ENCODE measurements at places on chromosomes 6 and 20.

- DNase-seq: no peak
Observed at GRCh38 chr20:41205313-41205712, 68.0 kb downstream of the PLCG1 start.

DNA sequence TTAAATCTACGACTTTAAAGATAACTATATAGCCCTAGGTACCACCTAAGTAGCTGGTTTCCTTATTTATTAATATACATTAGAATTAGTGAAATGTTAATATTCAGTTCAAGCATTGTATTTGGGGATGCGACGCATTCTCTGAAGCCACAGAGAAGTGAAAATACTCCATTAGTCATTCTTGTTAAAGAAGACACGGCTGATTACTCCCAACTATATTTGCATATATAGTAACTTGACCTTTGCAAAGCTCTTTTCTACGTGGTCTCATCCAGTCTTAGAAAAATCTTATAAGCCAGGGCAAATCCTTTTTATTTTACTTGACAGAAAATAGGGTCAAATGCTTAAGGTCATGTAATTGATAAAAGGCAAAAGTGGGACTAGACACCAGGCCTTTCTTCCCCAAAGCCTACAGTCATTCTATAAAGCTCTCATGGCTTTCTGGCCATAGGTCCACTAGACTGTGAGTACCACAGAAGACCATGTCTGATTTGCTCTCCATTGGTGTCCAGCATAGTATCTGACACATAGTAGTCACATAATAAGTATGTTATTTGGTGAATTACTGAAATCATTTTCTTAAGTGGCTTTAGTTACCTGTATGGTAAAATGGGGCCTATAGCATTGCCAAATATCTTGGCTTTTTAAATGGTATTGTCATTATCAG, 11.3 kb downstream of the ZHX3 start:
- DNase-seq: no peak

DNA sequence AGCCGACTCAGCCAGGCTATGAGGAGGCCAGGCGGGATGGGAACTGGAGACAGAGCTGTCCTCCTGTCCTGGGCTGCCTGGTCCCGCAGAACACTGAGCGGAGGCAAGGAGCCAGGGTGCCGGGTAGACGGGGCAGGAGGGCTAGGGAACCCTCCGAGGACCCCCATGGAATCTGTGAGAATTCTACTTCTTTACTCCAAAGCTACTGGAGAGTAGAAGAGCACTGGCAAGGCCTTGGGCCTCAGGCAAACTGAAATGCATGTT, 14.9 kb downstream of the DACT2 start:
- no peak for DNase-seq

GRCh38 chr6:106082735-106083398, 3.3 kb upstream of the PRDM1 start:
- DNase-seq: no peak

GRCh38 chr20:64073476-64074183, 5.7 kb downstream of the RGS19 start:
- no peak for DNase-seq

DNA sequence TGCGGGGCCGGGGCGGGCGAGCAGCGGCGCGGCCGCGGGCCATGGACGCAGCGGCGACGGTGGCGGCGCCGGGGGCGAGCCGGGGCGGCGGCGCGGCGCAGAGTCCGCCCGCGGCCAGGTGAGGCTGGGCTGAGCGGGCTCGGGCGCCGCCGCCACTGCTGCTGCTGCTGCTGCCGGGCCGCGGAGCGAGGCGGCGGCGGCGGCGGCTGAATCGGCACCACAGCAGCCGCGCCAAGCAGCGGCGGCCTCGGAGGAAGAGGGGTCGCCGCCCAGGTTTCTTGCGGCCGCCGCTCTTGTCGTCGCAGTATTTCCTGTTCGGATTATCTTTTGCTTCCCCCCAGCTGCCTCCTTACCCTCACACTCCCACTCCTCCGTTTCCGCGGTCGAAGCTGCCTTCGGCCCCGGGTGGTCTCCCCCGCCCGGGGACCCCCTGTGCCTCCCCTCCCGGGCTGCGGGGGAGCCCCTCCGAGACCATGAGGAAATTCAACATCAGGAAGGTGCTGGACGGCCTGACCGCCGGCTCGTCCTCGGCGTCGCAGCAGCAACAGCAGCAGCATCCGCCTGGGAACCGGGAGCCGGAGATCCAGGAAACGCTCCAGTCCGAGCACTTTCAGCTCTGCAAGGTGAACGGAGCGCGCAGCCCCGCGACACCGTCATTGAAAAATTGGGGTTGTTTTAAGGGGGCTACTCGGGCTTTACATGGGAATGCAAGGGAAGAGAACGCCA, at the start of gene STXBP5:
TSS of gene STXBP5 (plus strand) at position 358 of the 726 bp plus-strand sequence. CDS start at position 474, 116 bp downstream.
- DNase-seq: no peak

DNA sequence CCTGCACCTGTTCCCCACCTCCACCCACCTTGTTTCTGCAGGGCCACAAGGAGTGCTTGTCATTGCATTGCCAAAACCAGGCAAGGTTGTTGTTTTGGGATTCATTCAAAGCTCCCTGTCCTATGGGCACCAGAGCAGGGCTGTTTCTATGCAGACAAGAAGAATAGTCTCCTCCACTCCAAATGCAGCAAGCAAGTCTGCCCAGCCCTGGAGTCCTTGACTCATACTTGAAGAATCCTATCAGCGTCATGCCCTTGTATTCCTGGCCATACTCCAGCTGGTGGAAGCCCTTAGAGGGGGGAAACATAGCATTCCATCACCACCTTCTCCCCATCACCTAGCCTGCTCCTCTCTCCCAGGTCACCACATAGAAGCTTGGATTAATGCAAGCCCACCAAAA, 145.3 kb upstream of the ECI2 start:
- no peak for DNase-seq

GRCh38 chr6:31948753-31949413, 3.0 kb downstream of the CFB start:
- no peak for DNase-seq

DNA sequence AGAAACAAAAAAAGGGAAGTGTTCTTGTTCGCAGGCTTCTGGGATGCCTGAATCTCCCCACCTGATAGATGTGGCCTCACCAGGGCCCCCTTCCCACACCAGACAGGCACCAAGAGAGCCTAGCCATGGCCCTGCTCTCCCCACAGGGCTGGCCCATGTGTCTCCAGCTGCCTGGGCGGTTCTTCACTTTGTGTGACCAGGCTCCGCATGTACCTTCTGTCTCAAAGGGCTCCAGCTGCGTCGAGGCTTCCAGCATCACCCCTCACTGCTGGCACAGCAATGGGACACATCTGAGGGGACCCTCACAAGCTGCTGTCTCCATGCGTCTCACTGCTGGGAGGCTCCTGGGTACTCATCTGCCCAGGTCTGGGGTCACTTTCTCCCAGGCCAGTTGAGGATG, 362.9 kb downstream of the ZFAND3 start:
- DNase-seq: no peak

GRCh38 chr6:137869549-137870307, 2.7 kb downstream of the TNFAIP3 start:
- no peak for DNase-seq

DNA sequence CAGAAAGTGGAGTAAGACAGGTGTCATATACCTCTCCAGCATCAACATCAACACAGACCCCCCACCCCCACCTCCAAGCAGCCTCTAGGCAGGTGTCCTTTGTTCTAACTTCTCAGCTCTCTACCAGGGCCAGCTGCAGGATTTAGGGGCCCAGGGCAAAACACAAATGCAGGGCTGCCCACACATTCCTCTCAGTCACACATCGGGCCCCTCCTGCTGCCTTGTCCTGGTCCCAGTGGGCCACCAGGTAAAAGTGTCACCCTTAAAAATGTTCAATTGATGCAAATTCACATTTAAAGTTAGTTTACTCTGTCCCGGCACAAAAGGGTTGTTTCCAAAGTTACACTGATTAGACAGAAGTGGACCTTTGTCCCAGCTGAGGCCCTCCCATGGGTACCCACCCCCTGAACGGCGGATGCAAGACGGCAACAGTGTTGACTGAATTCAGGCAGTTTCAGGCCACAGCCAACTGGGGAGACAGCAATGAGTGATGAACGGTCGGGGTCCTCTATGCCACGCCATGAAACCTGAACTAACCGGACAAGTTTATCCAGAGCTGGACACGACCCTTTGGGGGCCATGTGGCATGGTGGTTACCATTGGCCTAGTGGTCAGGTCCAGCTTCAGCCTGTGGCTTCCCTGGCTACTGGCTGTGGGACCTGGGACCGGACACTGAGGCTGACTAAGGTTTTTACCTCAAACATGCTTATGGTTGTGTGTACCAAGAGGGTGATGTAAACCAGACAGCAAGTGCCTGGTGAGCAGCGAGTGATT, 52.2 kb upstream of the UNC93A start:
- DNase-seq: no peak

GRCh38 chr6:129267028-129267427, 384.1 kb downstream of the LAMA2 start:
- no peak for DNase-seq

GRCh38 chr6:133466680-133467079, 225.5 kb downstream of the EYA4 start:
- DNase-seq: no peak

GRCh38 chr6:84774985-84775284, 10.5 kb upstream of the TBX18 start:
- no peak for DNase-seq

DNA sequence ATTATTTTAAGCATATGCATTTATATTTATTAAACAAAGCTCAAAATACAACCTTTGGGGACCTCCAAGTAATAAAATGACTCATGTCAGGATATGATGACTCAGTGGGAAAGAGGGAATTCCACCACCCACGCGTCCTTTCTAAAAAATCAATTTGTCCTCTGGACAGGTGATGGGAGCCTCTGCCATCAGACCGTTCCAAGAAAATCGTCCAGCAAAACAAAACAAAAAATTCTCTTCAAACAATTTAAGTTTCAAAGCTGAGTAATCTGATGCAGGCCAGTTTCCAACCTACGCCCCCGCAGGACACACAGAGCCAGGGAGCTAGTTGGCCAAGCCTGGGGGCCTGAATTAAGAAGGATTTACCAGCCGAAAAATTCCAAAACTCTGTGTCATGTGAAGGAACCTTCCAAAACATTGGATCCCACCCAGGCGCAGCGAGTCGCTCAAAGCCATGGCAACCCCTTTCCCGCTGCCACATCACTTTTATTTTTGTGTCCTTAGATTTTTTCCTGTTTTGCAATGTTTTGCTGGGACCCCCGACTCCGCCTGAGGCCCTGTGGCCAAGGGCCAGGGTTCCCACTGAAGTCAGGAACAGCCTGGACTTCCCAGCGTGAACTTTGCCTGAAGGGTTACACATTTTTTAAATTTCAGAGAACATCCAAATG, 95.3 kb downstream of the NFATC2 start:
- no peak for DNase-seq

- DNase-seq: no peak
Observed at GRCh38 chr6:81401970-81402690, 350.4 kb downstream of the TENT5A start.

DNA sequence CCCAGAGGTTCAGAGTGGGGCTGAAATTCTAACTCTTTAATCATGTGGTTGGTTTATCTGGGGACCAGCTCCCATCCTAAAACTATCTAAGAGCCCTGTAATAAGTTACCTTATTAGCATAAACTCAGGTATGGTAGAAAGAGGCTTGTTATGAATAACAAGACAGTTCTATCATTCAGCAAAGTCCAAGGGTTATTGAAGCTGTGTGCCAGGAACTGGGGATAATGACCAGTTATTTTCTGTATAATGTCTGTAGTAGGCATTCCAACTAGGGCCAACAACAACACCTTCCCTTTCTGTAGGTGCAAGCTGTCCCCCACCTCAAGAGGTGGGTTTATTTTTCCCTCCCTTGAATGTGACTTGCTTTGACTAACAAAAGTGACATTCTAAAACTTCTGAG, 170.1 kb downstream of the CD83 start:
- no peak for DNase-seq

DNA sequence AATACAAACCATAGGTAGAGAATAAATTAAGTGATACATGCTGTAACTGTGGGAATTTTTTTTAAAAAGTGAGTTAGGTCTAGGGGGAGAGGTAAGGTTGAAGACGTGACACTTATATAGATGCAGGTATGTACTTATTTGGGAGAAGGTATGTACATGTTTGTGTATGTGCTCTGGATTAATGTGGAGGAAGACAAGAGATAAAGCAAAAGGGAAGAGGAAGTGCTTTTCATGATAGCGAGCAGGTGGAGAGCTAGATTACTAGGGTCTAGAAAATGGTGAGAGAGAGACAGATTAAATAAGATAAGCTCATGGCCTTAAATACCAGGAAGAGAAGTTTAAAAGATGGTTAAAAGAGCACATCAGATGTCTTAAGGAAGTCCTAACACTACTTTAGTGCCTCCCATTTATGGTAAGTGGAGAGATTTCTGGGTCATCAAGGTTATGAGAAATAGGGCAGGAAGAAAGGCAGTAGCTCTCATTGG, 92.5 kb downstream of the MAN1A1 start:
- DNase-seq: no peak
